ENCODE measurements at places on chromosomes 3 and 15. TPM values are rescaled to one million over a fixed set of nuclear protein-coding genes. Genes with fewer than 3 reads are reported as not detected.
A peak's percentile ranks its signal among the peaks of the same experiment; 100 is the strongest.

The GOLGA6L9 gene
- total RNA-seq: 3.3 TPM

The LSAMP gene
- total RNA-seq: 1.9 TPM

The TRAT1 gene
- 1.3 TPM for total RNA-seq

The SLC22A14 gene
- total RNA-seq: not detected

The CCDC54 gene
- not detected for total RNA-seq

The TM4SF18 gene
- 33.3 TPM for total RNA-seq

The RTP1 gene
- total RNA-seq: not detected

The P2RY1 gene
- 4.5 TPM for total RNA-seq

The ISLR gene
- 104 TPM for total RNA-seq

DNA sequence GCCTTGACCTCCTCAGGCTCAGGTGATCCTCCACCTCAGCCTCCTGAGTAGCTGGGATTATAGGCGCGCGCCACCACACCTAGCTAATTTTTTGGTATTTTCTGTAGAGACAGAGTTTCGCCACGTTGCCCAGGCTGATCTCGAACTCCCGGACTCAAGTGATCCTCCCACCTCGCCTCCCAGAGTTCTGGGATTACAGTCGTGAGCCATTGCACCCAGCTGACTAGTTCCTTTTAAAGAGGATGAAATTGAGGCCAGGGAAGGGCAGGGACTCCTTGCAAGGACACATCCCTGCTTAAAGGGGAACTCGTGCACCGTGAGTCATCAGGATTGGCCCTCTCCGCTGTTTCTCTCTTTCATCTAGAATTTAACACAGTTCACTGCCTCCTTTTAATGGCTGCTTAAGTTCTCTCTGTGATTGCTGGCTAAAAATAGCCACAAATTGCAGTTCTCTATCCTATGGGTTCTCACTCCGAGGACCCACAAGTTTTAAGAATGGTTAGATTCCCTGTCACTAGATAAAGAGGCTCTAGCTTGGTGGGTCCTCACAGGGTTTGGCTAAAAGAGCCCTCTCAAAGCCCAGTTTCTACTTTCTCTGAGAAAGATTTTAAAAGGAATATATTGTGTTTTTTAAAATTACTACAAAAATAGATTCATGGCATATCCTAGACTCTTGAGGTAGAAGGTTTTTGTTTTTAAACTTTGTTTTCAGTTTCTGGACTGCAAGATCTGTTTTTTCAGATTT, 1.4 kb downstream of the CRTAP start:
- DNase-seq: peak; percentile 88

DNA sequence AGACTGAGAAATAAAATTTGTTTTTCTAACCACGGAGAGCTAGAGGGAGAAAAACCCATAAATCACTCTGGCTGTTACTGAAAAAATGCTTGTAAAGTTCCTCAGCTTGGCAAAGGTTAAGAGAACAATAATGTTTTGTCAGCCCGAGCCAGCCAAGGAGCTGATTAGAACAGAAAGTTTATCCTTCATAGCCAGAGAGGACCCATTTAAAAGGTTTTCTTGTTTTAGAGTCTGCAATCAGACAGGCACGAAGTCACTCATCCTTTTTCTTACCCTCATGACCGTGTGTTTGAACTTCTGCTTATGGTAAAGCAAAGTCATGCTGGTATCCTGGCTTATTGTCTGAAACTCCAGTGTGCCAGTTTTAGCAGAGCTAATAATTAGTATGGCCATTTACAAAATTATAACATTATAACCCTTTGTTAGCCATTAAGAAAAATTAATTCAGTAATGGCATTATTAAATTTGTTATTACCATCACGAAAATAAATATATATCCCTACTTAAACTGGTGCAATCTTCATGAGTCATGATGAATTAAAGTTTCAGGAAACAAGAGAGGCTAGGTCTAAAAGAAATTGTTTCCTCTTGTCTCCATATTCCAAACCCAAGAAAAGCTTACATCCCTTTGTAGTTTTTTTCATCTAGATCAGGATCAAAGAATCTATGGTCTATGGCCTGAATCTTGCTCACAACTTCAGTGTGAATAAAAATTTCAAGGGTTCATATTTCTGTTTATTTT, 13.5 kb upstream of the STXBP5L start:
- DNase-seq: peak; percentile 5

- DNase-seq: no peak
Observed at GRCh38 chr15:78321786-78322185, 18.4 kb upstream of the CRABP1 start.

GRCh38 chr15:101042320-101042719, 123.2 kb downstream of the LRRK1 start:
- DNase-seq: no peak

- no peak for DNase-seq
Observed at GRCh38 chr15:58200739-58201138, 62.6 kb downstream of the AQP9 start.

DNA sequence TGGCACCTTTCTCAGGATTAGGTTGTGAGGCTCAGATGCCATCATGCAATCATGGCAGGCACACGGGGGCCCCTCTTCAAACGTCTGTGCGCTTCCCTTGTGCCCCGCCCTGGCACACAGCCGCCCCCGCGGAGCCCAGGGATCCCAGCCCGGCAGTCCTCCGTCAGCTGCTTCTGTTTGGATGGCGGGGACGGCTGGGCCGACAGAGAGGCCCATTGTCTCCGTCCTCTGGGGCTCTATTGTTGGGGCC, 849 bp upstream of the HDAC11 start:
- no peak for DNase-seq

- DNase-seq: no peak
Observed at GRCh38 chr3:78174821-78175220, 1134.9 kb downstream of the ROBO2 start.

DNA sequence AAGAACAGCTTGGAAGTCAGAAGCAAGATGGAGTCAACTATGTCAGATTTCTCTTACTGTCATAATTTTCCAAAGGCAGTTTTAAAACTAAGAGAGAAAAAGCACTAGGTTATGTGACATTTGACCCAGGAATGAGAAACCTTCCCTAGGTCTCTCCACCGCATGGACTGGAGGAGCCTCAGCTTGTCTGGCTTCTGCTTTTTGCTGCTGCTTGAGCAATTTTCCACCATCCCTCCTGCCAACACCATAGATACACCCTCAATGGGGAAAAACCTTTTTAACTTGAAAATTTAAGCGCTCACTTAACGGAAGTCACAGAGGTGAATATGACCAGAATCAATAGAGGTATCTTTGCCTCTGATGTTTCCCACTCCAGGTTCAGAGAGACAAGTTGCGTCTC, 17.8 kb upstream of the IREB2 start:
- no peak for DNase-seq

DNA sequence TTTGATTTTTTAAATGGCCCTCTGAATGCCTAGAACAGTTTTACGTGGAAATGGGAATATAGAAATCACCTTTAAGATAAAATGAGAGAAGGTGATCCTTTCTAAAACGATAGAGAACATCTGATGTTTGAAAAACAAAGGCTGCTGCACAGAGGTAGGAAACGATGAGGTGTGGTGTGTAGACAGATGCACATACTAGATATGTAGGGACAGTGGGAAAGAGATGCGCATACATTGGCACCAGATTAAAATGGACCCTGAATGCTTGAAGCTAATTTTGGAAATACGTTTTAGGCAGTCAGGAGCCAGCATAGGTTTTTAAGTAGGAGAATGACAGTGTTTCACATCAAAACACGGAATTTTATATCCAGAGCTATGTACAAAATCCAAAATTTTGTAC, 29.0 kb downstream of the MAP6D1 start:
- DNase-seq: no peak
